Right hindlimb (tissue), 1 donor: ENCODE measurements at places on chromosomes 5 and 9.

DNA sequence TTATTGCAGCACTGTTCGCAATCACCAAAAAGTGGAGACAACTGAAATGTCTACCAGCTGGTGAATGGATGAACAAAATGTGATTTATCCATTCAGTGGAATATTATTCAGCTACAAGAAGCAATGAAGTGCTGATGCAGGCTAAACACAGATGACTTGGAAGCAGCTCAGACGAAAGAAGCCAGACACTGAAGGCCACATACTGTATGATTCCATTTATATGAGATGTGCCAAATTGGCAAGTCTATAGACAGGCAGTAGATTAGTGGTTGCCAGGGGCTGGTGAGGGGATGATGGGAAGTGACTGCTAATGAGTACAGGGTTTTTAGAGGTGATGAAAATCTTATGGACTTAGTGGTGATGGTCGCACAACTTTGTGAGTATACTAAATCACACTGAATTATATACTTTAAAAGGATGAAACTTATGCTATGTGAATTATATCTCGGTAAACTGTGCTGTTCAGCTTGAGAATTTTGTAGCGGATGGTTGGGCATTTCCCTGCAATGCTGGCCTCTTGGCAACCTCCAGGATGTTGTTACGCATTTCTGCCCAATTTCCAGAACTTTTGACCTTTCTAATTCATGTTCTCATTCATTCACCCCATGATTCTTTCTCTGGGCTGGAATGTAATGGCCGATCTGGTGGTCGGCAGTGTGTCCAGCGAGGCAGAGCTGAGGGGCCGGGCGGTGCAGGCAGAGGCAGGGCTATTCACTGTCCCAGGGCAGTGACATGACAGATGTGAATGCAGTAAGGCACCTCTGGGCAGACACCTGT lies 22.0 kb upstream of the WNK2 start:
- DNase-seq = peak; percentile 63

DNA sequence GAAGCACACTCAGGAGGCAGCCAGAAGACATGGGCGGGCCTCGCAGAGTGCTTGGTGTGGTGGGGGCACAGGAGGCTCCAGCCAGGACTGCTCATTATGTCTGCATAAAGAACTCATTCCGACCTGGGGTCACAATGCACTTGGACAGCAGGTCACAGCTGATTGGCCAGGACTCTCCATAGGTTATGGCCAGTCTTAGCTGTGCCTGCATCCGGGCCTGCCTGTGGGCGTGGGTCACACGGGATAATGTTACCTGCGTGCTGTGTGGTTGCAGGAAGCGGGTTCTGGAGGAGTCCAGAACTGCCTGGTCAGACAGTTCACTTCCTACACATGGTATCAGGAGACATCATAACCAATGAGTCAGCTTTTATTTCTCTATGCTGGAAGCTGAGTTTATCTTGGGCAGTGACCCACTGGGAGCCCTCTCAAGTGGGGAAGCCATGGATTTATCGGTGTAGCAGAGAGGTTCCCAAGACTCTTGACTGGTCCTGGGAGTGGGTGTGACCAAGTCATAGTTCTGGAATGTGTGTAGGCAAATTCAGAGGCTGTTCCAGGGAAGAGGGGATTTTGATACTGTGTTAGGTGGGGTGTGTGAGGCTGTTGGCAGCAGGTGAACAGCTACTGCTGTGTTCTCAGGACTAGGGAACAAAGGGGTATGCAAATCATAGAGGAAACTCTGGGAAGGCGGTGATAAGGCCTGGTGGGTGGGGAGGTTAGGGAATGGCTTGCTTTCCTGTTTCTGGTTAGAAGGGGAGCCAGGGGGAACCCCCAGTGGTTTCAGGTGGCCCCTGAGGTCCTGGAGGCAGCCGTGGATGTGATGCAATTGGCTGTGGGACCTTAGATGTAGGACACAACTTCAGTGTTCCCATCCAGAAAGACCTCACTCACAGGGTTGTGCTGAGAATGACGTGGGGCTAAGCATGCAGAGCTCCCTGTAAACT lies 51.3 kb downstream of the ARHGEF37 start:
- no peak for DNase-seq

GRCh38 chr5:115369430-115370144 lies 73.1 kb upstream of the CCDC112 start:
- DNase-seq = no peak

DNA sequence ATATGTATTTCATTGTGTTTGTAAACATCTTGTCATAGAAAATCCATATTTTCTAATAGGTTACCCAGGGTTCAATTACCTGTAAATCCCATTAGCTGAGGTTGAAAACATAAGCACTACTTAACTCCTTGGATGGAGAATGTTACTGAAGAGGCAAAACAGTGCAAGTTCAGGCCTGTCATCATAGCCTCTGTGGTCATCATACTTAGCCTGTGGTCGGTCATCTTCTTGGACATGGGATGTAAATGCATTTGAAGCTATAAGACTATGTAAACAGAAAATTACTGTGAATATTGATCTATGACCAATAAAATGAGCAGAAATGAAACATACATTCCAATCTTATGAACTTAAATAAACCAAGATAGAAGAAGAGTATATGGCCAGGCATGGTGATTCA lies 164.7 kb downstream of the CHSY3 start:
- DNase-seq = no peak

- DNase-seq = peak; percentile 28
These were observed 146.5 kb upstream of the TLX3 start for GRCh38 chr5:171162596-171162995.

GRCh38 chr5:36585701-36586100 lies 20.7 kb upstream of the SLC1A3 start:
- no peak for DNase-seq

DNA sequence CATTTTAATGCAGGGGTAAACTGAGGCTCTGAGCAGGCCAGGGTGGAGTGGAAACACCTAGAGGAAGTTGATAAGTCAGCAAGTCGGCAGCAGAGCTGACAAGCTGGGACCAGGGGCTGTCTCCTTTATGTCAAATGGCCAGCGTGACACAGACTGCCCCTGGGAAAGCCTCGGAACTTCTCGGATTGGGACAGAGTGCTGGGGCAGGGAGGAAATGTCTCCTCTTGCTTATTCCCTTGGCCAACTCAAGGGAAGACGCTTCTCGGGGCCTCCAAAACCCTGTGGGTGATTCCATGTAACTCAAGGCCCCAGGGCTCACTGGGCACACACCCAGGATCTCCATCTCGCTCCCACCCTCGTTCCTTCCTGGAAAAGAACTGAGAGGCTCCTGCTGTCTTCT lies 25.4 kb upstream of the ANXA6 start:
- no peak for DNase-seq

GRCh38 chr5:132239776-132240175 lies 12.1 kb upstream of the P4HA2 start:
- DNase-seq = no peak
